Upper lobe of right lung (tissue), 1 donor: ENCODE measurements at places on chromosomes 16 and 17.

DNA sequence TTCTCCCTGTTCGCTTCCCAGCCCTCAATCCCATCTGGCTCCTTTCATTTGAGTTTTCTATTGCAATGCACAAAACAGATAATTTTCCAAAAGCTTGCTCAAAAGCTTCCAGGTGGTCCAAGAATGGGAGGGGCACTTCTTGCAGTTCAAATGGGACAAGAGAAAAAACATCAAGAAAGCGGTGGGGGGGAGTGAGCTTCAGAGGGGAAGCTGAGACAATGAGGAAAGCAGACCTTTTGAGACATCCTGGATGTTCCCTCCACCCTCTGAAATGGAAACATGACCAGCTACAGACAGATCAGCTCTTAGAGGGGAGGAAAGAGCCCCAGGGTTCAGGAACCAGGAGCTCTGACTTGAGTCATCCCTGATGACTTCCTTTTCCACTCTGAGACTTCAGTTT lies 368.2 kb downstream of the SLC39A11 start:
- H3K27ac ChIP-seq: no peak overlapping the region
- DNase-seq: no peak

DNA sequence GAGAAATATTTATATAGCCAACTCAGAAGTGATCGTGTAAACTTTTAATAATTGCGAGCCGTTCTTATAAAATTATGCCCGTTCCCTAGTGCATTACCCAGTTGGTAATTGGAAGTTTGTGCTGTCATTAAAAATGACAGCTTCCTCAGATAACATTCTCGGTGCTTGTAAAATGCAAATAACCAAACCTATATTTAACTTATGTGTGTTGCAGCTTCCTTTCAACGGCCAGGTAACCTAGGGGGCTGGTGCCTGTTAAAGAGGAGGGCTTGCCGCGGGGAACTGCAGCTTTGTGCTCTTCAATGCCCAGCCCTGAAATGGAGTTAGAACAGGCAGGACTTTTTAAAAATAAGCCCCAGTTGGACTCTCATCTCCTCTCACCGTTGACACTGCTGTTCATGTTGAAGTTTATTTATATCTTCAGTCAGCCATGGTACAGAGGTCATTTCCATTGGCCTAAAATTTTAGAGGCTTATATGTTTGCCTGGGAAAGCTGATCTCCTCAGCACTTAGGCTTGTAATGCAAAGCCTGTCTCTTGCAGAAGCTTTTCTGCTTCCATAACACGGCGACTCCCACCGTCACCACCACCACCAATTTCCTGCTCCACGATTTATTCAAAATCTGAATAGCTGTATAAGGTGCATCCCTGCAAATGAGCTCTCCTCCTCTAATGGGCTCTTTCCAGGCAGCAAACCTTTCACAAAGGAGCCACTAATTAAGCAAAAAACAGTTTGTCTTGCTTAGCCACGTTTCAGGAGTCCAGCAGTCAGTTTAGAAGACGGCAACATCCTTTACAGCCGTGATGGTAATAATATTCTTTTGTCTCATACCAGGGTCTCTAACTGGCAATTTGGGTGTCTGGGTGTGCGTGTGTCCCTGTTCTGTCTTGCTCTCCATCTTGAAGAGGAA lies 74.7 kb downstream of the RPA1 start:
- peaks cover 4% of the 10 kb centered on the region for H3K4me1 ChIP-seq
- H3K27ac ChIP-seq: no peak overlapping the region
- DNase-seq: no peak

- no peak overlapping the region for H3K4me3 ChIP-seq
- no peak for DNase-seq
- H3K27ac ChIP-seq: no peak overlapping the region
- no peaks in the 10 kb centered on the region for H3K36me3 ChIP-seq
Observed at GRCh38 chr16:55662644-55663031, 6.8 kb downstream of the SLC6A2 start.

GRCh38 chr16:83390759-83391158 lies 417.0 kb upstream of the HSBP1 start:
- H3K4me1 ChIP-seq: no peaks in the 10 kb centered on the region
- no peak overlapping the region for H3K27ac ChIP-seq
- H3K27me3 ChIP-seq: no peaks in the 10 kb centered on the region
- DNase-seq: no peak

- H3K4me1 ChIP-seq: peaks cover 19% of the 10 kb centered on the region
- H3K27ac ChIP-seq: peak overlapping the region; percentile 20
- no peaks in the 10 kb centered on the region for H3K27me3 ChIP-seq
- H3K36me3 ChIP-seq: no peaks in the 10 kb centered on the region
- no peak overlapping the region for H3K4me3 ChIP-seq
Observed at GRCh38 chr17:1999557-2000251, 25.4 kb downstream of the RTN4RL1 start.

GRCh38 chr17:43373356-43373755 lies 25.4 kb upstream of the ARL4D start:
- H3K27me3 ChIP-seq: no peaks in the 10 kb centered on the region
- DNase-seq: no peak
- H3K27ac ChIP-seq: peak overlapping the region; percentile 53
- H3K4me1 ChIP-seq: peaks cover 10% of the 10 kb centered on the region
- H3K36me3 ChIP-seq: no peaks in the 10 kb centered on the region

GRCh38 chr16:87392821-87393679 lies 914 bp downstream of the MAP1LC3B start:
- H3K4me3 ChIP-seq: peak overlapping the region; percentile 73
- H3K27me3 ChIP-seq: no peaks in the 10 kb centered on the region
- peak; percentile 82 for DNase-seq
- H3K4me1 ChIP-seq: peaks cover 31% of the 10 kb centered on the region
- no peaks in the 10 kb centered on the region for H3K36me3 ChIP-seq
- peak overlapping the region; percentile 99 for H3K27ac ChIP-seq

- H3K36me3 ChIP-seq: no peaks in the 10 kb centered on the region
- no peak for DNase-seq
- no peaks in the 10 kb centered on the region for H3K27me3 ChIP-seq
- no peak overlapping the region for H3K27ac ChIP-seq
- H3K4me3 ChIP-seq: no peak overlapping the region
- H3K4me1 ChIP-seq: no peaks in the 10 kb centered on the region
Observed at GRCh38 chr16:82042846-82043245, 7.8 kb downstream of the HSD17B2 start.

DNA sequence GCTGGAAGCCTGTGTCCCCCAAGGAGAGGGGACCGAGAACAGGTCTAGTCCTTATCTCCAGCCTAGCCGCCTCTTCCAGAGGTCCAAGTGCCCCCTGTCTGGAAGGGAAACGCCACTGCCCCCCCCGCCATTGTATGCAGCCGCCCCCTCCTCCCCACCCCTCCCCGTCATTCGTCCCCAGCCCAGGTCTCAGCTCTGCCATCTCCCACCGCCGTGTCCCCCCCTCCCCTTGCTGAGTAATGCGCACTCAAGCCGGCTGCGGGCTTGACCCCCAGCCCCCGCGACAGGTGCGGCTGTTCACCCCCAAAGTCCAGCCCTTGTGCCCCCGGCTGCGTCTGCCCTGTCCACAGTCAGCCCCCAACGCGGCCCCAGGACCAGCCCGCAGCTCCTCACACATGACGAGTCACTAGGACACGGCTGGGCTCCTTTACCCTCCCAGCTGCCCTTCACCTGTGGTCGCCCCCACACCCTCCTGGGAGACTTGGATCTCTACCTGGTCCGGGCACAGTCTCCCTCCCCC lies 622 bp downstream of the GPRC5B start:
- peaks cover 18% of the 10 kb centered on the region for H3K27me3 ChIP-seq
- DNase-seq: no peak
- no peak overlapping the region for H3K27ac ChIP-seq
- H3K4me1 ChIP-seq: peaks cover 19% of the 10 kb centered on the region
- no peaks in the 10 kb centered on the region for H3K36me3 ChIP-seq

DNA sequence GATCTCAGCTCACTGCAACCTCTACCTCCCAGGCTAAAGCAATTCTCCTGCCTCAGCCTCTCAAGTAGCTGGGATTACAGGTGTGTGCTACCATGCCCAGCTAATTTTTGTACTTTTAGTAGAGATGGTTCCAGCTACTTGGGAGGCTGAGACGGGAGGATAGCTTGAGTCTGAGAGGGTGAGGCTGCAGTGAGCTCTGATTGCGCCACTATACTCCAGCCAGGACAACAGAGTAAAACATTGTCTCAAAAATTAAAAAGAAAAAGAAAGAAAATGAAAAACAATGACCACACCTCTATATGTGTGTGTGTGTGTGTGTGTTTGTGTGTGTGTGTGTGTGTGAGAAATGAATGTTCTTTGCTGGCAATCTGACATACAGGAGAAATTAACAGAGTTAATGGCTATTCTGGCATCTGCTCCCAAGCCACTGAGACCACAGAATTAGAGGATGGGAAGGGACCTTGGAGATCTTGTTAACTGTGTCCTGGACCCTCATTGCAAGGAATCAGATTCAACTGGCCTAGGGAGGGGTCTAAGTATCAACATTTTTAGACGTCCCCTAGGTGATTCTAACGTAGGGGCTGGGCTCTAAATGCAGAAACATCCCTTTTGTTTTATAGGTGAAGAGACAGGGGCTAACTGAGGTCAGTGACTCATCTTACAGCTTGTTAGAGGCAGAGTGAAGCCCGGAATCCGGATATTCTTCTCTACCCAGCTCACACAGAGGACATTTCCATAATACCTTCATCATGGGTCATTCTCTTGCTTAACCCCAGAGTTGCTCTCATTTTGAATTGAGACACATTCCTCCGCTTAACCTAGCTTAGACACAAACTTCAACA lies 16.4 kb upstream of the MARCHF10 start:
- no peaks in the 10 kb centered on the region for H3K36me3 ChIP-seq
- no peak for DNase-seq
- H3K4me3 ChIP-seq: no peak overlapping the region
- no peaks in the 10 kb centered on the region for H3K27me3 ChIP-seq

GRCh38 chr16:6105115-6105514 lies 1007.5 kb upstream of the EEF2KMT start:
- H3K27ac ChIP-seq: no peak overlapping the region
- no peaks in the 10 kb centered on the region for H3K36me3 ChIP-seq
- H3K4me1 ChIP-seq: no peaks in the 10 kb centered on the region
- DNase-seq: no peak

DNA sequence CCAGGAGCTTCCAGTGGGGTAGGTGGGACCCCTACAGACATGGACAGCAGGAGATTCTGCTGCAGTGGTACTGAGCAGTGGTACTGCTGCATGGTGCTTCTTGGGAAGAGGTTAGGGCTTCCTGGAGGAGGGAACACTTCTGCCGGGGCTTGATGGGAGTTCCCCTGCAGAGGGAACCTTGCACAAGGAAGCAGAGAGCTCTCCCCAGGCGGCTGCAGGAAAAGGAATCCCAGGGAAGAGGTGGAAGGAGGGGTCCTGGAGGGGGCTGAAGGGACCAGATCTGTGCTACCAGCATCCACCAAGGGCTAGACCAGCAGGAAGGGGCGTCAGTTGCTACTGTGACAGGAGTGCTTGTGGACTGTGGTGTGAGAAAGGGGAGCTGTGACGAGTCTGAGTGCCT lies 10.6 kb downstream of the RIPOR1 start:
- peaks cover 35% of the 10 kb centered on the region for H3K4me1 ChIP-seq
- DNase-seq: no peak
- no peak overlapping the region for H3K27ac ChIP-seq

DNA sequence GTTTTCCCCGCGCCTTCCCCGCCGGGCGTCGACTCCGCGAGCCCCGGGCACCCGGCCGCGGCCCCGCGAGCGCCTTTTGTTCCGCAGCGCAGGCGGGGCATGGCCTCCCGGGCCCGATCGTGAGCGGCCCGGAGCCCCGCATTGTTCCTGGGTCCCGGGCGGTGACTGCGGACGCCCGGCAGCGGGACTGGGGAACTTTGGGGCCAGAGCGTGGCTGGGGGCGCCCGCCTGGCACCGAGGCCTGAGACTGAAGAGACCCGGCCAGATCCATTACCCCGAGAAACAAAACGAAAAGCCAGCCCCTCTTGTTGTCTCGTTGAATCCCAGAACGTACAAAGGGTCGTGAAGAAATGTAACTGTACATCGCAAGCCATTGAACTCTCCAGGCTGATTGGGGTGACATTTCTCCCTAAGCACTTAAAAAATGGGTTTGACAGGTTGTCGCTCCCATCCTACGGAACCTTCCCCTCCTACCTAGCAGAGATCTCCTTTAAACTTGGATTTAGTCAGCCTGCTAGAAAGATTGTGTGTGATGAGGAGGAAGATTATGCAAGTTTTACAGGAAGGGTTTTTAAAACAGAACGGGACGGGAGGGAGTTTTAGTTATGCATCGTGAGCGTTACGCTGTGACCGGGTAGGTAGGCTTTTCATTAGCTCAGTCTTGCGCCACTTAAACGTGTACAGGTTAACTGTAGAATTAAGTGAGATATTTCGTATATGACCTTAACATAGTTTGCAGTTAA lies 825 bp downstream of the METTL9 start:
- no peaks in the 10 kb centered on the region for H3K27me3 ChIP-seq
- peaks cover 30% of the 10 kb centered on the region for H3K4me1 ChIP-seq
- H3K4me3 ChIP-seq: peak overlapping the region; percentile 82
- H3K36me3 ChIP-seq: no peaks in the 10 kb centered on the region

DNA sequence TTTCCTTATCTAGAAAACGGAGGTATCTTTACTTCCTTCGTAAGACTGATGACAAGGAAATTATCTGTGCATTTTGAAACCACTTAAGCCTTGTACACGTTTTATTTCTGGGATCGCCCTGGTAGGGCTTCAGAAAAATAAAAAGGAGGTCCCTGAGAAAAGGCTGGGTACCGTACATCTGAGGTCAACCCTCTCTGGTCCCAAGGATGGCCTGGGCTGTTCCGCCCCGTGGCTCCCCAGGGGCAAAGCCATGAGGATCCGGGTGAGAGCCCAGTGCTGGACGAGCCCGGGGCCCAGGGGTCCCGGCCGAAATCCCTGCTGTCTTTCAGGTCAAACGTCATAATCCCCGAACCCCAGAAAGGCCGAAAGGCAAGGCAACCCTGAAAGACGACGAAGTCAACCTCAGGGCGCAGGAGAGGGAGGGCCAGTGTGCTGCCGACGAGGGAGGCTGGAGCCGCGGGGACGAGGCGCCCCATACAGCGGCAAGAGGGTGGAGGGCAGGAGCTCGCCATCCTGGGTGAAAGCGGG lies 656 bp upstream of the FUS start:
- peaks cover 22% of the 10 kb centered on the region for H3K36me3 ChIP-seq
- peak overlapping the region; percentile 96 for H3K27ac ChIP-seq
- H3K4me3 ChIP-seq: peak overlapping the region; percentile 83
- no peaks in the 10 kb centered on the region for H3K27me3 ChIP-seq

- H3K27me3 ChIP-seq: peaks cover 3% of the 10 kb centered on the region
- H3K36me3 ChIP-seq: no peaks in the 10 kb centered on the region
- H3K4me3 ChIP-seq: no peak overlapping the region
- no peaks in the 10 kb centered on the region for H3K4me1 ChIP-seq
Observed at GRCh38 chr16:54512467-54512995, 225.9 kb upstream of the IRX3 start.

GRCh38 chr16:9003322-9003721 lies 39.6 kb upstream of the USP7 start:
- no peaks in the 10 kb centered on the region for H3K36me3 ChIP-seq
- H3K27ac ChIP-seq: no peak overlapping the region
- H3K27me3 ChIP-seq: no peaks in the 10 kb centered on the region
- H3K4me3 ChIP-seq: no peak overlapping the region
- no peaks in the 10 kb centered on the region for H3K4me1 ChIP-seq

DNA sequence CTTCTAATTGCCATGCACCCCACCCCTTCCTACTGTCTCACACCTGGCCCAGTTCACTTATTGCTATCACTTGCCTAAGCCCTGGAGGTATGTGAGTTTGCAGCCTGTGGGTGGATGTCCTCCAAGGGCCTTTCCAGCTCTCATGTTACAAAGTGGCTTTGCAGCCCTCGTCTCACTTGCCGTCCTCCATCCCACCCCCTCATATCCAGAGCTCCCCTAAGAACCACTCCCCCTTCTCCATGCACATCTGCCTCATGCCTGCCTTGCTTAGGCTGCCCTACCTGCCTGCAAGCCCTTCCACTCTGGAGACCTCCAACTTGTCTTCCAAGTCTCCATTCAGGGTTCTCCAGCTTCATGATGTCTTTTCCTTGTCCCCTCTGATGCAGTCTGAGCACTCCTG lies 119.4 kb upstream of the NLRP1 start:
- H3K4me3 ChIP-seq: no peak overlapping the region
- DNase-seq: no peak
- H3K27me3 ChIP-seq: no peaks in the 10 kb centered on the region
- H3K27ac ChIP-seq: no peak overlapping the region
- H3K4me1 ChIP-seq: no peaks in the 10 kb centered on the region
